ENCODE measurements at places on chromosomes 5 and 9.

DNA sequence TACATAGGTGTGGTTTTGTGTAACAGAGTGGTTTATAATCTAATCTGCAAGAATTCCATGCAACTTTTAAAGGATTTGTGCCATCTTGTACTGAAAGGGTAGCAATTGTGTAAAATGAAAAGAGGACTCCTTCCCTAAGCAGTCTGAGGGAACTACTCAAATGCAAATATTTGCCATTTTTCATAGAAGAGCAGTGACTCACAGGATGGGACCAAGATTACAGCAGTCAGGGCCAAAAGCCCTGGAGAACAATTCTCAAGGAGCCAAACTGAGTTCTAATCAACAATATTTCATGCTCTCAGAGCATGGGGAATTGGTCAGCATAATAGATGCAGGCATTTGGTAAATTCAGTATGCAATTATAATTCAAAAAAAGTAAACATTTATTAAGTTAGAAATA lies 495.8 kb downstream of the CHSY3 start:
- no peak overlapping the region for H3K4me3 ChIP-seq
- H3K27me3 ChIP-seq, result no peaks in the 10 kb centered on the region
- H3K36me3 ChIP-seq, result no peaks in the 10 kb centered on the region
- no peak overlapping the region for H3K27ac ChIP-seq
- no peaks in the 10 kb centered on the region for H3K4me1 ChIP-seq

DNA sequence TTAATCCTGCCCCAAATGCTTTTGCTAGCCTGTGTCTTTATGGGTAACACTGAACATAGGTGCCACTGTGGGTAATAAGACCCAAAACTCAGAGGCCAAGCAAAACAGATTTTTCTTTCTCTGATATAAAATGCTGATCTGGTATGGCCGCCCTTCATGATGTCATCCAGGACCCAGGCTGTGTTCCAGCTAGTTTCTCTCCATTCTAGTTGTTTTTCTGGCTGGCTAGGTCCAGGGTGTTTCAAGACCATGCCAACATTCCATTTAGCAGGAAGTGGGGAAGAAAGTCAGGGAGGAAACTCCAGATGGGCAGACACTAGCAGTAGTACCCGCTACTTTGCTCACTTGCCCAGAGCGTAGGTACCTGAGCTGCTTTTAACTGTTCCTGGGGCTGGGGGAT lies 183.9 kb upstream of the OTULINL start:
- no peak overlapping the region for H3K27ac ChIP-seq
- no peaks in the 10 kb centered on the region for H3K27me3 ChIP-seq
- peaks cover 10% of the 10 kb centered on the region for H3K4me1 ChIP-seq
- no peak overlapping the region for H3K4me3 ChIP-seq
- DNase-seq, result no peak

- DNase-seq, result no peak
- H3K4me3 ChIP-seq, result no peak overlapping the region
- H3K4me1 ChIP-seq, result peaks cover 1% of the 10 kb centered on the region
- no peaks in the 10 kb centered on the region for H3K27me3 ChIP-seq
Measured at GRCh38 chr5:33994845-33995244, 10.4 kb upstream of the SLC45A2 start.

DNA sequence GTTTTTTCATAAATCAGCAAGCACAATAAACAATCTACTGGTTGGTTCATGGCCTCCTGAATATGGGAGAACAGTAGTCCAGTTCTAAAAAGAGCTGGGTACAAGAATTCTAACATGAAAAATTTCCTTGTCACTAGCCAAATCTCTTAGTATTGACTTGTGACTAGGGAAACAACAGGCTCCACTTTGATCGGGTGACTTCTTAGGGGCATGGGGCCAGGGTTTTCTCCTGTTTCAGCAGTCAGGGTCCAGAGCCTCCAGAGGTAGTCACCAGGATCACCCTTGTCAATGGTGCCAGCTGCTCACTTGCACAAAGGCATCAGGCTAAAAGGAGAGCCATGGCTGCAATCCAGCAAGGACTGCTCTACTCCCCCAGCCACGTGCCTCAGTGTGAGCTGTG lies 38.1 kb downstream of the LPAR1 start:
- no peak overlapping the region for H3K4me3 ChIP-seq
- DNase-seq, result no peak
- H3K27me3 ChIP-seq, result peaks cover 1% of the 10 kb centered on the region

GRCh38 chr5:158234323-158235158 lies 375.6 kb upstream of the CLINT1 start:
- peak; percentile 47 for DNase-seq
- H3K4me1 ChIP-seq, result peaks cover 19% of the 10 kb centered on the region
- H3K36me3 ChIP-seq, result no peaks in the 10 kb centered on the region
- no peak overlapping the region for H3K27ac ChIP-seq
- peak overlapping the region; percentile 2 for H3K4me3 ChIP-seq
- H3K27me3 ChIP-seq, result no peaks in the 10 kb centered on the region

DNA sequence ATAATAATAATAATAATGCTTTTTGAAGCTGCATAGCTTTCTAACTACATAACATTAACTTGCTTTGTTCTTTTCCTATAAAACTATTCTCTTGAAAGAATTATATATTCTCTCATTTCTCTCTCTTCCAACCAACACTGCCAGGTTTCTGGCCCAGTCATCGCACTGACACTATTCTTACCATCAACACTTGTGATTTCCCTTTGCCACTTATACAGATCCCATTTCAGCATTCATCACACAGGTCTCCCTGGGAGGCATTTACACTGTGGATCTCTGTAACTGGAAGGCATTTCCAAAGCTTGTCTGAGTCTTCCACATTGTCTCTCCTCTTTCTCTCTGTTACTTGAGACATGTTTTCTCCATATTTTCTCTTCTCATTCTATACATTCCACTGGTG lies 777.8 kb upstream of the ACO1 start:
- no peaks in the 10 kb centered on the region for H3K36me3 ChIP-seq
- no peak overlapping the region for H3K4me3 ChIP-seq
- no peak overlapping the region for H3K27ac ChIP-seq
- H3K27me3 ChIP-seq, result no peaks in the 10 kb centered on the region
- DNase-seq, result no peak
- no peaks in the 10 kb centered on the region for H3K4me1 ChIP-seq

DNA sequence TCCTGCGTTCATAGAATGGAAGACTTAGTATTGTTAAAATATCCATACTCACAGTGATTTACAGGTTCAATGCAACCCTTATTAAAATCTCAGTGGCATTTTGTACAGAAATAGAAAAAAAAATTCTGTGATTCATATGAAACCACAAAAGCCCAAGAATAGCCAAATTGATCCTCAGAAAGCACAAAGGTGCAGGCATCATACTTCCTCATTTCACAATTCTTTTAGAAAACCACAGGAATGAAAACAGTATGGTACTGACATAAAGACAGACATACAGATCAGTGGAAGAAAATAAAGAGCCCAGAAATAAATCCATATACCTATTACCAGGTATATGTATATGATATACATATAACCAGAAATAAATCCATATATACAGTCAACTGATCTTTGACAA lies 86.8 kb upstream of the MEGF10 start:
- no peak overlapping the region for H3K4me3 ChIP-seq
- peaks cover 9% of the 10 kb centered on the region for H3K36me3 ChIP-seq
- H3K4me1 ChIP-seq, result no peaks in the 10 kb centered on the region
- no peak overlapping the region for H3K27ac ChIP-seq

GRCh38 chr9:119509291-119509905 lies 140.2 kb upstream of the BRINP1 start:
- H3K4me3 ChIP-seq, result no peak overlapping the region
- no peak for DNase-seq
- no peaks in the 10 kb centered on the region for H3K4me1 ChIP-seq
- H3K27ac ChIP-seq, result no peak overlapping the region

GRCh38 chr9:82673201-82673600 lies 389.7 kb downstream of the RASEF start:
- DNase-seq, result no peak
- H3K4me3 ChIP-seq, result no peak overlapping the region
- H3K27ac ChIP-seq, result no peak overlapping the region
- no peaks in the 10 kb centered on the region for H3K27me3 ChIP-seq
- no peaks in the 10 kb centered on the region for H3K4me1 ChIP-seq
- no peaks in the 10 kb centered on the region for H3K36me3 ChIP-seq

GRCh38 chr5:142360607-142361120 lies 35.8 kb upstream of the SPRY4 start:
- DNase-seq, result no peak
- H3K4me3 ChIP-seq, result no peak overlapping the region
- no peak overlapping the region for H3K27ac ChIP-seq

- no peak overlapping the region for H3K27ac ChIP-seq
- H3K4me3 ChIP-seq, result no peak overlapping the region
- H3K4me1 ChIP-seq, result peaks cover 15% of the 10 kb centered on the region
Measured at GRCh38 chr9:137299938-137300337, 2.1 kb downstream of the NRARP start.
